ENCODE measurements at places on chromosomes 3 and 15.

GRCh38 chr15:38745126-38745525 lies 180.5 kb upstream of the RASGRP1 start:
- no peak for DNase-seq

GRCh38 chr3:173920386-173920785 lies 522.8 kb downstream of the NLGN1 start:
- DNase-seq = no peak

GRCh38 chr3:160935413-160936095 lies 169.6 kb downstream of the B3GALNT1 start:
- peak; percentile 26 for DNase-seq

DNA sequence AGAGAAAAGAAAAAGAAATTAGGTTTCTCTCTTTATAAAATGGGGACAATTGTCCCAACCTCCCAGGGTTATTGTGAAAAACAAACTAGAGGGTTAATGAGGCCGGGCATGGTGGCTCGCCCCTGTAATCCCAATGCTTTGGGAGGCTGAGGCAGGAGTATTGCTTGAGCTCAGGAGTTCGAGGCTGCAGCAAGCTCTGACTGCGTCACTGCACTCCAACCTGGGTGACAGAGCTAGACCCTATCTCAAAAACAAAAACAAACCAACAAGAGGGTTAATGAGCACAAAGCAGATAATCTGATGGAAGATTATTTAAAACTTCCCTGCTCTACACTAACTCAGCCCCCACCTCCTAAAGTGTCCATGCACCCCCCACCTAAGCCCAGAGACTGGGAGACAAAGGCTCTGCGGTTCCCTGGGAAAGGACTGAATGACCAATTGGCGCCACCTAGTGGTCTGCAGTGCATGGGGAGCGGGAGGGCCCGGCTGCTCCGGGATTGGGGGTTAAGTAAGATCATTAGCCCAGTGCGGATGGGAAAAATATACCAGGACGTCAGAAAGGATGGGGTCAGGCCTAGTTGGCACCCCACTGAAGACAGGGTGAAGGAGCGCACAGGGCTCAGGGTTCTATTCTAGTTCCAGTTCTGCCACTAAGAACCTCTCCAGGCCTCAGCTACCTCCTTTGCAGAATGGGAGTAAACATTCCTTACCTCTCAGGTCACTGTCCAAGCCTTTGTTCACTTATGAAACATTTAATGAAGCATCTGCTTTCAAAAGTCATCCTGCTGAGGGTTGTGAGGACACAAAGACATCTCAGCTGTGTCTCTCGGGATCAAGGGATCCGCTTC lies 15.6 kb downstream of the PIF1 start:
- DNase-seq = peak; percentile 89

- DNase-seq = no peak
These were observed 112.2 kb downstream of the CHL1 start for GRCh38 chr3:308597-309321.
